Stimulated activated CD8-positive, alpha-beta memory T cell treated with anti-CD3 and anti-CD28 coated beads, Interleukin-12 subunit alpha, Interleukin-12 subunit beta, amount 100 ng/mL, for 4 hours (primary cell): ENCODE measurements at places on chromosomes 2 and 18.

- DNase-seq: no peak
Observed at GRCh38 chr2:32952761-32953476, 6.2 kb downstream of the LTBP1 start.

DNA sequence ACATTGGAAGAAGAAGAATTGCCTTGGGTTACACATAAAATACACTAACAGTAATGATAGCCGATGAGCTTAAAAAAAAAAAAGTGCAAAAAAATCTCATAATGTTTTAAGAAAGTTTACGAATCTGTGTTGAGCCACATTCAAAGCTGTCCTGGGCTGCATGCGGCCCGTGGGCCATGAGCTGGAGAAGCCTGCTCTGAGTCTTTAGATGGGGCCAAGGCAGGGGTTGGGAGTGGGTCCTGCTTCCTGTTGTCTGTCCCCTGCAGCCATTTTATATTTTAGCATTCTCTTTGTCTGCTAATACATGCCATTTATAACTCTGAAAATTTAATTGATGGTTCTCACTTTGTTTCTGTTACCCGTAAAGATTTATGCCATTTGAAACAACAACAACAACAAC lies 93.2 kb downstream of the EPC2 start:
- DNase-seq: no peak

DNA sequence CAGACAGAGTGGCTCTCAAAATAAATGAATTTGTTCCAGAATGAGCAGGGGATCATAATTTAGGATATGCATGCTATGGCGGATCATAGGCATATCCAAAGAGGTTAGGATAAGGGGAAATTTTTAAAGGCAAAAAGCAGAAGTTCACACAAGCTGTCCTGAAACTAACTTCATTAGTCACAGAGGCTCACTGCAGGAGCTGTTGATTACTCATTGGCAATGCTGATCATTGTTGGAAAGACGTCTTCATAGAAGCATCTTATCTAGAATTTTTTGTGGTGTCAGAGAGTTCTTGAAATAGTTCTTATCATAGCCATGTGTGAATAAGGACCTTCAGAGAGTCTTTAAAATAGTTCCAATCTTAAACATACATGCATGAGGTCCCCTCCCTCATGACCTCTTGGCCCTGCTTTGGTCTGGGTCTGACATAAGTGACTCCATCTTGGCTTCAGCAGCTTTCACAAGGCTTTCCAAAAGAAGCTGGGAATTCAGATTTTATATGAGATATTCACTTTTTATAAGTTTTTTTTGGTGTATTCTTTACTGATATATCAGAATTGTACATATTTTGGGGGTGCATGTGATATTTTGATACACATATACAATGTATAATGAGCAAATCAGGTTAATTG lies 7.5 kb upstream of the CCDC195 start:
- no peak for DNase-seq

DNA sequence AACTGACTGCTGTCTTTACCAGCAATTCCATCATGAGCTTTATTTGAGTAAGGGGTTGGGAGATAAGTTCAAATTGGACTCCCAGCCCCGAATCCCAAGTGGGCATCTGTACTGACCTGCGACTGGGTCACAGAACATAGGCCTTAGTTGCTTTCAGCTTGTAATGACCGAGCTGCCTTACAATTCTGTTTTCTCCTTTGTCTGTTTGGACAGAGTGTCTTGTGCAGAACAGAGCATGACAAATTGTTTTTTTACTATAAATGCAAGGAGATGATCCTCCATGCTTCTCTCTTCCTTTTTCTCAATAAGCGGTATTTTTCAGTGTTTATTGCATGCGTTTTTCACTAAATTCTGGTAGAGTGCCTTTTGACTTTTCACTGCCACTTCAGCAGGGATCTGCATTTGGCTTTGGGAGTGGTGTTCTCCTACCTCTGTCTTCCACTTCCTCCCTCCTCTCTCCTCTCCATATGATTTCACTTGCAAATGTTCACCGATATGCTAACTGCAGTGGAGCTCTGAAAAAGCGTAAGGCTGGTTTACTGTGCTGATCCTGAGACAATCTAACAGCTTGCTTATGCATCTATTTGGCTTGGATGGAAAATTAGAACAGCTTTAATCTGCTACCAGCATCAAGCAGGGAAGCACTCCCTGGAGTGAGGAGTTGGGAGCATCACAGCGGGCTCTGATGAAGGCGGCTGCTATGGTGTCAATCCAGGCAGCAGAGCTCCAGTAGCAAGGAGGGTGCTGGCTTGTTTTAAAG lies 158.8 kb upstream of the SMIM21 start:
- DNase-seq: no peak

- DNase-seq: no peak
Observed at GRCh38 chr2:118593257-118593656, 254.2 kb downstream of the EN1 start.

DNA sequence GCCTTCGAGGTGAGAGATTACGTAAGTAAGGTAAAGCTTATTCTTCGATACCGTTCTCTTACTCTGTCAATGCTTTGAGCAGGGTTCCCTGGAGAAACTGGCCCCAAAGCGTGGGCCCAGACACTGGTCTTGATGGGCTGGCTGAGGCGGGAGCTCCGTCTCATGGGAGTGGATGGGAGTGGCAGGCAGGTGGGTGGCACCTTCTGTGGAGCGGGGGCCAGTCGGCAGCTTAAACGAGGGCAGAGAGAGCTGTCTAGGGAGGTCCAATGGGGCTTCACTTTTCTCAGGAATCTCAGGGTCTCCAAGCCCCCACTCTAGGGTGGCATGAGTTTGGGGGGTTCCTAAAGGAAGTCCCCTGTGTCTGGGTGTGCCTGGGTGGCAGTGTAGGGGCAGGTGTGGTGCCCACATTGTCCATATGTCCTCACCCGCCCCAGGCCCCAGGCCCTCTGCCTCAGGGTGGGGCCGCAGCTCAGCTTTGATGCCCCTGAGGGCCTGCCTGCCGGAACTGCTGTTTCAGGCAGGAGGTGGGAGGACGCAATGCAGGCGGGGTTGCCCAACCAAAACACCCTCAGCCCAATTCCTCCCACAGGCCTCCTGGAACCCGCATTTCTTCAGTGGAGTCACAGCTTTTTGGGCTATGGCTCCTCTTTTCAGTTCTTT lies 32.5 kb upstream of the FOSL2 start:
- no peak for DNase-seq

- DNase-seq: no peak
Observed at GRCh38 chr2:206876216-206876860, 63.0 kb upstream of the CPO start.

DNA sequence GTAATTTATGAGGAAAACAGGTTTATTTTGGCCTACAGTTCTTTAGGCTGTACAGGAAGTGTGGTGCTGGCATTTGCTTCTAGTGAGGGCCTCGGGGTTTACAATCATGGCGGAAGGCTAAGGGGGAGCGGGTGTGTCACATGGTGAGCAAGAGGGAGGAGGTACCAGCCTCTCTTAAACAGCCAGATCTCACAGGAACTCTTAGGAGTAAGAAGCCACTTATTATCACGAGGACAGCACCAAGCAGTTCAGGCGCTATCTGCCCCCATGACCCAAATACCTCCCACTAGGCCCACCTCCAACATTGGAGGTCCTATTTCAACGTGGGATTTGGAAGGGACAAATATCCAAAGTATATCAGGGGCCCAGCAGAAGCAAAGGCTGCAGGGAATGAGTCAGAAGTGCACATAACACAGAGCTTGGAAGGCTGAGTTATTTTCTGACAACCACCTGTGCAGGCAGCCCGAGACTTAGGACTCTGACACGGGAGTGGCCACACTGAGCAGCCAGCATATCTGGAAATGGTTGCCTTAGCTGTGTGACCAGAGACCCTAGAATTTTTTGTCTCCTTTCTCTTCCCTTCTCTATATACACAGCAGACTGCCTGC lies 170.9 kb downstream of the PRPF40A start:
- DNase-seq: no peak

DNA sequence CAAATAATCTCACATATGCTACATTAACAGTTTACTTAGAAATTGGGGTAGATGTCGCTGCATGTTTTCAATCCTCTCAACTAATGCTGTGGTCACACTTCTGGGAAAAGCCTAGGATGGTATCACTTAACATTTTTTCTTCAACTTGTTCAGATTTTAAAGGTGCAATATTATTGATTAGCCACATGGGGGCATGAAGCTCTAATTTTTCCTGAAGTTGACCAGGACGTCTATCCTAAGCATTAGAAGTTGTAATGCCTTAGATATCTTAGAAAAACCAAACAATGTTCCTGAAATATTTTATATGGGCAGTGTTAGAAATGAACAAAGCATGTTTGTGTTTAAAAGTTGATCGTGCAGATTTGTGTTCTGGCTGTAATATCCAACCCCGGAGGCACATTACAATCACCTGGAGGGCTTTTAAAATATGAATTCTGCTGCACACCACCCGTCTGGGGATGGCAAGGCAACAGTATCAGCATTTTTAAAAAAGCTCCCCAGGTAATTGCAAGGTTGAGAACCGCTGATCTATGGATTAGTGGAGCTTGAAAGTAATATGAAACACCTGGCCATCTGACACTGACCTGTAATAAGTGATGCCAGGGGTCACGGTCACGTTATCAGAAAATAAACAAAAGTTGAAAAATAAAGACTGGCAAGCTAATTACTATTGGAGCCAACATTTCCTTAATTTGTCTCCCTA lies 100.5 kb upstream of the LMAN1 start:
- DNase-seq: no peak

- no peak for DNase-seq
Observed at GRCh38 chr2:158837645-158838044, 42.5 kb downstream of the DAPL1 start.

GRCh38 chr2:64338910-64339500 lies 115.0 kb upstream of the LGALSL start:
- peak; percentile 46 for DNase-seq

GRCh38 chr2:209610631-209611030 lies 161.0 kb upstream of the UNC80 start:
- DNase-seq: no peak
